Esophagus muscularis mucosa (tissue), 4 donors: ENCODE measurements at places on chromosomes 12 and 14. TPM values are rescaled to one million over a fixed set of nuclear protein-coding genes. Genes with fewer than 3 reads are reported as not detected.

- H3K27me3 ChIP-seq: no peaks in the 10 kb centered on the region
- H3K4me3 ChIP-seq: no peak overlapping the region
- no peak for DNase-seq
- H3K27ac ChIP-seq: no peak overlapping the region
Measured at GRCh38 chr12:49288412-49288853, 6.5 kb upstream of the PRPH start.

DNA sequence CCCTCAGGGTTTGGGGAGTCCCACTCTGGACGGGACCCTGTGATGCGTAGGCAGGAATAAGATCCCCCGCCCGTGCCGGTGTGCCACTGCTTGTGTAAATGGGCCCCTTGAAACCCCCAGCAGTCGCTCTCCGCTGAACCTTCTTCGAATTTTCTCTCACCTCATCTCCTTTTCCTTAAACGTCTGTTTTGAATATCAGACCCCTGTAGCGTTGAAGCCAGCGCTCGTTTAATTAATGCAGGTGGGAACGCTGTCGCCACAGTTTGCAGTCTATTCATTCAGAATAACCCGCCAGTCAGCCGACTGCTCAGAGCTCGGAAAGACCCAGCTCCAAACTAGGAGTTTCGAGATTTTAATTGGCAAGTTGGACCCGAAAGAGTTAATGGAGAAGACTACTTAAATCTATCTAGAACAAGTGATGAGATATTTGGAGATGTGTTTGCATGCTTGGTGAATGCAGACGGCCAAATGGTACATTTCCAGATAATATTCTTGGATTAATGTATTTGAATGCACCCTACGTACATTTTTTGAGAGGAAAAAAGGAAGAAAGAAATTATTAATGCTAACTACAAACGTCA lies 739 bp upstream of the PPP2R5E start:
- no peak for DNase-seq
- peaks cover 2% of the 10 kb centered on the region for H3K27me3 ChIP-seq
- peaks cover 22% of the 10 kb centered on the region for H3K4me1 ChIP-seq
- peaks cover 9% of the 10 kb centered on the region for H3K36me3 ChIP-seq
- H3K4me3 ChIP-seq: peak overlapping the region; percentile 80

DNA sequence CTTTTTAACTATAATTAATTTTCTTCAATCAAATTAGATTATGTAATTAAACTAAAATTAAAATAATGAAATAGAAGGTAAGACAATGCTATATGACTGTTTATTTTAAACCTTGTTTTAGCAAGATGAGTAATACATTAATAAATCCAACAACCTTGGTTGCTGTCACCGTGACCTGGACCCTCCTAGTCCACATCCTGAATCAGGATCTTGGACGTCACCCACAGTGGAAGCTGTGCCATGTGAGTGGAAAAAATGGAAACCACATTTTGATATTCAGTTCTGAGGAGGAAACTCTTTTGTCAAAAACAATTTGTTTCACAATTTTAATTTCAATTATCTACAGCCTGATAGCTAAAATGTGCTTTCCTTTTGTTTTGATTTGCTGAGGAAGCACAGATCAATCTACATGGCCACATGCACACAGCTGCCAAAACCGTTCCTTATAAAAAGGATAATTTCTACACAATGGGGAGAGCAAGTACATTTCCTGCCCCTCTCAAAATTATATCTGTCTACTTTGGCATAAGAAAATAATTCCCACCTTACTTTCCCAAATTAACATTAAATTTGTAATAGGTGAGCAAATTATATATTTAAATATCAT lies 255.5 kb downstream of the RASSF9 start:
- H3K4me1 ChIP-seq: no peaks in the 10 kb centered on the region
- H3K4me3 ChIP-seq: no peak overlapping the region
- no peaks in the 10 kb centered on the region for H3K36me3 ChIP-seq
- no peak overlapping the region for H3K27ac ChIP-seq
- no peaks in the 10 kb centered on the region for H3K27me3 ChIP-seq
- DNase-seq: no peak

- no peaks in the 10 kb centered on the region for H3K4me1 ChIP-seq
- H3K27ac ChIP-seq: no peak overlapping the region
- H3K4me3 ChIP-seq: no peak overlapping the region
- H3K27me3 ChIP-seq: no peaks in the 10 kb centered on the region
- peak; percentile 92 for DNase-seq
Measured at GRCh38 chr14:23478109-23478759, 8.7 kb downstream of the NGDN start.

OAS2 gene
- 8.4 TPM for total RNA-seq

FOXN4 gene
- total RNA-seq: not detected

NKX2-1 gene
- not detected for total RNA-seq

CTSG gene
- total RNA-seq: 7.2 TPM
